ENCODE measurements at places on chromosomes 4 and X. TPM values are rescaled to one million over a fixed set of nuclear protein-coding genes. Genes with fewer than 3 reads are reported as not detected.
A peak's percentile ranks its signal among the peaks of the same experiment; 100 is the strongest.

RXFP1 gene
- total RNA-seq = 4.7 TPM

DNA sequence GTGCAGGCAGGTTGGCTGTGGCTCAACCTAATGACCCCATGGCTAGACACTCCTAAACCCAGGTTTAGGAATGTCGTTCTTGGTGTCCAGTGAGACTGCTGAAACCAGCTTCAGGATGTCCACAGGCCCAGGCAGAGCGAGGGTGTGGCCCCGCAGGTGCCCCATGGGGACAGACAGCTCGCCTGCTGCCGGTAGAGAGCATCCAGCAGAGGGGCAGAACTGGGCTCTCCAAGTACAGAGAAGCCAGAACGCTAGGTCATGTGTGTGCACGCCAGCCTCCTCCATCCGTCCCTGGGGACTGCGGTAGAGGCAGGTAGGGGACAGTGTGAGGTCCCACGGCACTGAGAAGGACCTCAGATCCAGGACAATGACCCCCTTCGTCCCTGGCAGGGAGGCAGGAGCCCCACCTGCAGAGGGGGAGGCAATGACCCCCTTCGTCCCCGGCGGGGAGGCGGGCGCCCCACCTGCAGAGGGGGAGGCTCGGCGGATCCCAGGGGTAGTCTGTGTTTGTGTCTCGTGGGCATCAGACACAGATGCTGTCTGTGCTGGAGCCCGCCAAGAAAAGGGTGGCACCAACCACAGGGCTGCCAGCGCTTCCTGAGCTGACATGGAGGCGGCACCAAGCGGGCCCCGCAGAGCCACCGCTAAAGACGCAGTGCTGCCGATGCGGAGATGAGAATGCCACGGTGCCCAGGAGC is 118.4 kb downstream of the FAM53A start:
- H3K27ac ChIP-seq = no peak overlapping the region
- DNase-seq = no peak
- H3K4me3 ChIP-seq = no peak overlapping the region
- no peaks in the 10 kb centered on the region for H3K36me3 ChIP-seq
- no peaks in the 10 kb centered on the region for H3K4me1 ChIP-seq
- H3K27me3 ChIP-seq = peaks cover 40% of the 10 kb centered on the region

- DNase-seq = peak; percentile 51
- peaks cover 16% of the 10 kb centered on the region for H3K4me1 ChIP-seq
- H3K27me3 ChIP-seq = no peaks in the 10 kb centered on the region
- no peaks in the 10 kb centered on the region for H3K36me3 ChIP-seq
- H3K4me3 ChIP-seq = no peak overlapping the region
- no peak overlapping the region for H3K27ac ChIP-seq
Measured at GRCh38 chrX:3295731-3296130, 50.7 kb downstream of the MXRA5 start.

MAGEA9B gene
- total RNA-seq = not detected

DNA sequence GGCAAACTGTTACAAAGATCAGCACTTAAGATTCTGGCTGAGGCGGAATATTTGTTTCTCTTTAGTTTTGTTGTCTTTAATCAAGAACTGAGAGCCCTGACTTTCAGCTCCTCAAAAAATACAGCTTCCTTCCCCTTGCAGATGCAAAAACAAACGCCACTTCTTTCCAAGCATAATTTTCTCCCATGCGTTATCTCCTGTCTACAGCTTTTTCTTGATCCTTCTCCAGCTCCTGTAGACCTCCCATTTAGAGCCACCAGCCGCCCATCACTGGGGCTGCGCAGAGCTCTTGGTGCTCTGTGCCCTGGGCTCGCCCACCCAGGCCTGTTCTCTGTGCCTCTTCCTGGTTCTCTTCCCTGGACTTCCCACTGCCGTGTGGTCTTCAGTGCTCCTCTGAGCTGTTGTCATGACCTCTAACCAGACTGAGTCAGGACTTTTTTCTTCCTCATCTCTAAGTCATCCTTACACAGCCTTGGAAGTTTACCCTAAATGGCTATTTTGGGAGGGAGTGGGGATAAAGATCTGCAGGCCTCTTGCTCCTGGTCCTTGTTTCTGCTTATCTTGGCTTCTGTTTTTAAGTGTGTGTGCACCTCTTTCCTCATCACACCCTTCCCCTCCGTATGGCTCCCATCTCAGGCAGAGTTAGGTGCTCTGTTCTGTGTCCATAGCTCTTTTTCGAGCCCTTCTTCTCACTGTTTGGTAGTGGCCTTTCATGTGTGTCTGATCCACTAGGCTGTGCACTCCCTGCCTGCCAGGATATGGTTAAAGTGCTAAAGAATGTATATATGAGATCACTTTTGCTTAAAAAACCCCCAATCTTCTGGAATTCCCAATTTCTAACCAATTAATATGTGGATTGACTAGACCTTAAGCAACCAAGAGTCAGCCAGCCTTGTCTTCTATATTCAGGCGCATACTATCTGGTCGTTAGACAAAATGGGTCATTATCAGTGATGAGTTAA is 122.5 kb downstream of the PTTG2 start:
- no peak overlapping the region for H3K4me3 ChIP-seq
- H3K27me3 ChIP-seq = no peaks in the 10 kb centered on the region
- H3K36me3 ChIP-seq = no peaks in the 10 kb centered on the region
- H3K27ac ChIP-seq = peak overlapping the region; percentile 4
- peaks cover 15% of the 10 kb centered on the region for H3K4me1 ChIP-seq
- no peak for DNase-seq

DNA sequence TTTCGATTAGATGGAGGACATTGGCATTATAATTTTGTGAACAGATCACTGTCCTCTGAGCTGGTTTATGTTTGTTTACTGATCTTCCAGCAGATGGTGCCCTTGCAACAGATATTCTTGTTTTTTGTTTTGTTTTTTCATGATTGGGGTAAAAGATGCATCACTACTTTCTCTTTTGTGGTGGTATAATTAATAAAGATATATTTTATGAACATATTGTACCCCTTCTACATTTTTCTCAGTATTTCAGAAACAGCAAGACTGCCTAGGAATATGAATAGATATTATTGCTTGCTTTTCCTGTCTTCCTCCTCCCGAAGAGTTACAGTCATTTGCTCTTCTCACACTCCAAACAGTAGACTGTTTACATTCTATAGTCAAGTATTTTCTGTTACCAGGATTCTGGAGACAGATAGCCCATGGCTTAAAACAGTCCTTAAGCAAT is 905.2 kb downstream of the TRAM1L1 start:
- no peak overlapping the region for H3K4me3 ChIP-seq
- DNase-seq = peak; percentile 46
- H3K4me1 ChIP-seq = no peaks in the 10 kb centered on the region
- H3K27me3 ChIP-seq = peaks cover 15% of the 10 kb centered on the region
- H3K27ac ChIP-seq = no peak overlapping the region

TCP11X1 gene
- total RNA-seq = not detected

GAR1 gene
- 21.2 TPM for total RNA-seq

DNA sequence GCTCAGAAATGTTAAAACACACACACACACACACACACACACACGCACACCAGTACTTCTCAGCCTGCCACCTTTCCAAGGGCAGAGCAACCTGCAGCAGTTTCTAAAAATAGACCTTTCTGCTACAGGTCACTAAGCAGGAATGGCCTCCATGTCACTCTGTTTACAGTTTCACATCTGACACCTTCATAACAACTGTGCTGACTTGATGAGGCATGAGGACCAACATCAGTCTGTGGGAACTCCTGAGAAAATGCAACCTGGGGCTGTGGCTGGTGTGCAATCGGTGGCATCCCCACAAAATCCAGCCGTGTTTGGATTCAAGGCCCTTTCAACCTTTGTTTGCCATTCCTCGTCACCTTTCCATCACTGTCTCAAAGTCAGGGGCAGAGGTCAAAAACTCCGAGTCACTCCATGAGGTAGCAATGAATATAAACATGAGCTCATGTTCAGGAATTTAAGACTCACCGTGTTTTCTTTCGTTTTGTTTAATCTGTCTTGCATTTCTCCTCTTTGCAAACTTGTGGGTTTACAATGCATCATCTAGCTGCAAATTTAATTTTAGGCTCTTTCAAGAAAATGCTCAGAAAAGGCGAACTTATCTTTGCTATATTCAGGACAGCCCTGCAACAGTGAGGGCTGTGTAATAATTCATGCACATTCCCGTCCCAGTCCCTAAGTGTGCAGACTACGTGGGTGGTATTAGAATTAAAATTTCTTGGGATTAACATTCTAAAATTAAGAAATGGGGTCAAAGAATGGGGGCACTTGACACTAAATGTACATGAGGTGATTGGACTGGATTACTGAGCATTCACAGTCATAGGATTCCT is 135.3 kb downstream of the SHROOM3 start:
- H3K27ac ChIP-seq = no peak overlapping the region
- no peaks in the 10 kb centered on the region for H3K27me3 ChIP-seq
- no peak overlapping the region for H3K4me3 ChIP-seq
- H3K4me1 ChIP-seq = peaks cover 20% of the 10 kb centered on the region
- DNase-seq = peak; percentile 30

CDKL2 gene
- 0.42 TPM for total RNA-seq

GRCh38 chr4:13365195-13365594 is 118.9 kb downstream of the RAB28 start:
- no peak overlapping the region for H3K4me3 ChIP-seq
- no peak overlapping the region for H3K27ac ChIP-seq
- peaks cover 7% of the 10 kb centered on the region for H3K36me3 ChIP-seq
- H3K27me3 ChIP-seq = no peaks in the 10 kb centered on the region

- no peak overlapping the region for H3K27ac ChIP-seq
- no peak overlapping the region for H3K4me3 ChIP-seq
- H3K36me3 ChIP-seq = no peaks in the 10 kb centered on the region
- no peak for DNase-seq
- peaks cover 14% of the 10 kb centered on the region for H3K4me1 ChIP-seq
Measured at GRCh38 chr4:146949559-146949958, 3.9 kb upstream of the TTC29 start.

HTRA3 gene
- total RNA-seq = not detected

DNA sequence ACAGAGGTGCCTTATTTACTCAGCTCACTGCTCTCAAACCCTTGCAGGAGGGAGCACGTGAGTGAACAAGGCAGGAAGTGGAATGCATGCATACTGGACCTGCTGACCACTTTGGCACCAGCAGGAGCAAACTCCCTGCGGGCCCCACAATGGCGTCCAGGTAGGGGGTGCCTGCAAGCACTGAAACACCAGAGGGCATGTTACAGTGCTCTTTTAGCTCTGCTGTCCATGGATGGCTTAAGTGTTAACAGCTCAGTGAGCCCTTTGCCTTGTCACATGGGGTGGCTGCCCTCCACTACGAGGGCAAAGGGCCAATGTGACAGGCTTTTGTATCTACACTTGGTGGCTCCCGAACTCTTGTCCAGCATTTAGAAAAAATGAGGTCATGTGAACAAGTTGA is 199.5 kb upstream of the UGT8 start:
- H3K36me3 ChIP-seq = no peaks in the 10 kb centered on the region
- DNase-seq = no peak
- no peak overlapping the region for H3K4me3 ChIP-seq
- peaks cover 2% of the 10 kb centered on the region for H3K27me3 ChIP-seq
- H3K4me1 ChIP-seq = no peaks in the 10 kb centered on the region

DNA sequence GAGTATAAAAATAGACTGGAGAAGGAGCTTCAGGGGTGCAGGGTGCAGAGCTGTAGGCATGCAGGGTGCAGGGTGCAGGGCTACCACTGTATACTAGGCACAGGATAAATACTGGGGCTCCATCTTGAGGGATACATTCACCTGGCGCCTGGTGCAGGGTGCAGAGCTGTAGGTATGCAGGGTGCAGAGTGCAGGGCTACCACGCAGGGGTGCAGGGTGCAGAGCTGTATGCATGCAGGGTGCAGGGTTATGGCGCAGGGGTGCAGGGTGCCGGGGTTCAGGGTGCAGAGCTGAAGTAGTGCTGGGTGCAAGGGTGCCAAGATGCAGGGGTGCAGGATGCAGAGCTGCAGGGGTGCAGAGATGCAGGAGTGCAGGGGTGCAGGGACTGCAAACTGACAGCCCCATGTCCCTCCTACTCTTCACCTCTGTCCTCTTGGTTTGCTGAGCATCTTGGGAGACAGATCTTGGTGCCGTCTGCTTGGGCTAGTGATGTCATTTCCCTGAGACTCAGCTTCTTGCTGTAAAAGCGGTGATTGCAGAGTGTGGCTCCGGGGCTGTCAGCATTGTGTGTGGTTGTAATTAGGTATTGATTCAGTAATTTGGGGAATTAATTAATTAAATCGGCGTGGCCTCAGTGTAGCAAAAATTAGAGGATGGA is 91.2 kb downstream of the ADRA2C start:
- no peak overlapping the region for H3K4me3 ChIP-seq
- H3K36me3 ChIP-seq = no peaks in the 10 kb centered on the region
- H3K27ac ChIP-seq = no peak overlapping the region

- no peak overlapping the region for H3K4me3 ChIP-seq
- no peak overlapping the region for H3K27ac ChIP-seq
- peaks cover 94% of the 10 kb centered on the region for H3K27me3 ChIP-seq
- H3K36me3 ChIP-seq = no peaks in the 10 kb centered on the region
Measured at GRCh38 chr4:46968847-46969246, 24.5 kb downstream of the GABRA4 start.

DNA sequence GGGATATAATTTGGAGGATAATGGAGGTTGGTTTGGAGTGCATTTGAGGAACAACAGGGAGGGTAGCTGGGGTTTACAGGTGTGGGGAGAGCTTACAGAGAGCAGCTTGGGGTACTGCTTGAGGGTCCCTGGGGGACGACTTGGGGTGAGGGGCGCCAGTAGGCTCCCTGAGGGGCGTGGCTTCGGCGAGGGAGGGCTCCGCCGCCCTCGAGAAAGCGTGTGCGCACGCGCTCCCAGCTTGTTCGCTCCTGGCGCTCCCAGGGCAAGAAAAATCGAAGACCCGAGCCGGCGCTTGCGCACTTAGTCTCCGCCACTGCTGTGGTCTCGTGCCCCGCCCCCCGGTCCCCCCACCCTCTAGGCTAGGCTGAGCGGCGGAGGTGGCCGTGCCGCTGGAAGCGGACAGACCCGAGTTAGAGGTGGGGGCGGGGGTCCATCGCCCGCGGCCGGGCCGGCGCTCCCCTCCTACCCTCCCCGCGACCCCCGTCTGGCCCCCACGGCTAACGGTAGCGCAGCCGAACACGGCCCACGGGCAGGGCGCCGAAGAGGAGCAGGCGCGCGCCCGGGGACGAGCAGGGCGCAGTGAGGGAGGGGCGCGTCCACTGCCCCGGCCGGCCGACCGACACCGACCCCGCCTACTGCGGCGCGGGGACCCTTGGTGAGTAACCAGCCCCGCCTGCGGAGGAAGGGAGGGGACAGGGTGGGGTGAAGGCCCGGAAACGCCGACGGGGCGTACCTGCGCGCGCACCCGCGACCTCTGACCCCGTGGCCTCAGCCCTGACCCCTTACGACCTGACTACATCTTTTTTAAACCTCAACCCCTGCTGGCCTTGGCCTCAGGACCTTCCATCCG is 5.4 kb upstream of the CCDC120 start:
- peak overlapping the region; percentile 69 for H3K4me3 ChIP-seq
- no peaks in the 10 kb centered on the region for H3K4me1 ChIP-seq
- DNase-seq = no peak
- H3K27ac ChIP-seq = peak overlapping the region; percentile 29
- peaks cover 11% of the 10 kb centered on the region for H3K27me3 ChIP-seq

EXOC1L gene
- not detected for total RNA-seq

- no peaks in the 10 kb centered on the region for H3K4me1 ChIP-seq
- H3K27me3 ChIP-seq = peaks cover 26% of the 10 kb centered on the region
- H3K27ac ChIP-seq = no peak overlapping the region
- DNase-seq = no peak
- no peak overlapping the region for H3K4me3 ChIP-seq
Measured at GRCh38 chr4:75370576-75370975, 143.6 kb downstream of the RCHY1 start.
